ENCODE measurements at places on chromosomes 7 and 10.

GRCh38 chr10:14009371-14010100 is 321.2 kb downstream of the FRMD4A start:
- DNase-seq, result no peak

DNA sequence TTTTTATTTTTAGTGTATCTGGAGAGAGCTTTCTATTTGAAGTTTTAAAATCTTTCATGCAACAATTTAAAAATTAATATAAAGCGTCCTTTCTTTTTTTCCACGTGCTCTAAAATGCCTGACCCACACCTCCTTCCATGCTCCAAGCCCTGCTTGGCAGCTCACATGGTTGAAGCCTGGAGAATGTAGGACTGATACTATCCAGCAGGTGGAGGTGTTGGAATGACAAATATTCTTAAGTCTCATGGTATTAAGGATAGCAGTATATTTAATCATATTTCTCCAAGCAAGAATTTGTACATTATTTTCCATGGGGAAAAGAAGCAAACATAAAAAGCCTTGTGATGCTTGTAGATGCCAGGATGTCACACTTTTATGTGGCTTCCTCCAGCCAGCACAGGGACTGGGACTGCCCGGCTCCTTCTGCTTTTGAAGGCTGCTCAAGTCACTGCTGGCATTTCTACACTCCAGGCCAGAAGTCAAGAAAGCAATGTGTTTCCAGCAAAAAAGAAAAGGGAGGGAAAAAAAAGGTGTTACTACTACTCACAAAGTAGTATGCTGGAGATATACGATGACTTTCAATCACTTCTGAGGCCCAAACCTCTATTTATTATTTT is 49.7 kb downstream of the BZW2 start:
- no peak for DNase-seq

GRCh38 chr10:20892796-20893195 is 4.3 kb downstream of the NEBL start:
- DNase-seq, result no peak

- DNase-seq, result no peak
Observed at GRCh38 chr7:26556061-26556881, 264.6 kb downstream of the SNX10 start.

DNA sequence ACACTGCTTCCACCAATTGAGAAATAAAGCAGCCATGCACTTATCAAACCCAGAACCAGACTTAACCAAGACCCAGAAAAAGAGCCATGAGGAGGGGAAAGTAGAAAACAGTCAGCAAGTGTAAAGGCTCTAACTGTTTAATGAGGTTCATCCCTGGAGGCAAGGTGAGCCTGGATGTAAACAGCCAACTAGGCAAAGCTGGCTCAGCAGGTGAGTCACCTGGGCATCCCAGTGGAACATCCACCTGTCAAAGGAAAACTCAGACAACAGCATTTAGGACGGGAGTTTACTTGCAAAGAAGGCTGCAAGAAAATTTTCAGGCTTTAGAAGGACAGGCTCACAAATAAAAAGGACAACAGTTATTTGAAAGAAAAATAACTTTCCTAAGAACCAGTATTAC is 153.0 kb downstream of the SNX13 start:
- no peak for DNase-seq

GRCh38 chr7:45563941-45564461 is 10.2 kb upstream of the ADCY1 start:
- no peak for DNase-seq

- no peak for DNase-seq
Observed at GRCh38 chr10:102406815-102407214, 11.3 kb downstream of the NFKB2 start.

GRCh38 chr7:24576171-24577025 is 3.1 kb downstream of the PALS2 start:
- DNase-seq, result peak; percentile 43

- no peak for DNase-seq
Observed at GRCh38 chr7:143477501-143478150, at the start of gene TAS2R41. TAS2R41 (plus strand) TSS chr7:143477873; CDS start chr7:143477873, 0 bp downstream.

GRCh38 chr7:104943502-104944343 is 70.3 kb upstream of the KMT2E start:
- DNase-seq, result no peak

GRCh38 chr7:51430480-51431086 is 114.0 kb upstream of the COBL start:
- DNase-seq, result peak; percentile 4

DNA sequence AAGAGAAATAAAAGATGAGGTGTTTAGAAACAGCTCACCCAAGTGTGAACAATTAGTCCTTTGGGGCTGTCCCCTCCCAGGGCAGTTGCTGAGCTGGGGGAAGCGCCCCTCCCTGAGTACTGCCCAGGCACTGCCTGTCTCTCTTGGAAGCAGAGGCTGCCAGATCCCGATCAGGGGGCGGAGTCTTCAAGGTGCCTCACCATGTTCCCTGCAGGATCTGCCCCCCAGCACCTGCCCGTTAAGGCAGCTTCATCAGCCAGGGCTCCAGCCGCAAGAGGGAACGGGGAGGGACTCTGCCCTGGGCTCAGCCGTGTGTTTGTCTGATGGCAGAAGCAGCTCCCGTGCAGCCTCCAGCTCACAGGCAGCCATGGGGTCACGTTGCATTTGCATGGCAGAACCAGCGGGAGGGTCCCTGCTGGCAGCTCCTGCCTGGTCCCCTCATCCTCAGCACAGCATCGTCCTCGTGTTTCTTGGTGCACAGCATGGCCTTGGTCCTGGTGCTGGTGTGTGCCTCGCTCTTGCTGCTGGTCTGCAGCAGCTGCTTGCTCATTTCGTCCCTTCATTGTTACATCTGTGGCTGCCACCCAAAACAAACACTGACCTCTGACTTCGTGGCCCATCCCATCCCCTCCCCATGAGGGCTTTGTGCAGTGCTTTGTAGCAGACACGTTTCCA is 10.7 kb upstream of the DPYSL4 start:
- DNase-seq, result no peak

DNA sequence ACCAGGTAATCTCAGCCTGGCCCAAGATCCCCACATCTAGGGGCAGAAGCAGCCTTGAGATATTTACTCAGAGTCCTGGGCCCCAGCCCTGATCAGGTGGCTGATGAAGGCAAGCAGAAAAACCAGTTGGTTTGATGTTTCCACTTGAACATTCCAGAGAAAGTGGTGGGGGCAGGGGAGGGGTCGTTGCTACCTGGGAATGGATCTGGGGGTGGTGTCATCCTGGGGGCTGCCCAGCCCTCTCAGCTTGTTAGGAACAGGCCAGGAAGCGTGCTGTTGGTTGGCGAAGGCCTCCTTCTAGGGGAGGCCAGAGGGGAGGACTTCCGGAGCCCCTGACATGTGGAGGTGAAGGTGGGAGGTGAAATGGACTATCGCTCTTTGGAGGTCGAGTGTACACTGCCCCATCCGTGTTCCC is 3.7 kb upstream of the ABHD11 start:
- DNase-seq, result no peak

- no peak for DNase-seq
Observed at GRCh38 chr7:131231381-131232220, 96.1 kb upstream of the MKLN1 start.

- DNase-seq, result no peak
Observed at GRCh38 chr7:92446869-92447344, 375 bp upstream of the GATAD1 start.

- no peak for DNase-seq
Observed at GRCh38 chr10:111440501-111440900, 363.7 kb downstream of the ADRA2A start.

DNA sequence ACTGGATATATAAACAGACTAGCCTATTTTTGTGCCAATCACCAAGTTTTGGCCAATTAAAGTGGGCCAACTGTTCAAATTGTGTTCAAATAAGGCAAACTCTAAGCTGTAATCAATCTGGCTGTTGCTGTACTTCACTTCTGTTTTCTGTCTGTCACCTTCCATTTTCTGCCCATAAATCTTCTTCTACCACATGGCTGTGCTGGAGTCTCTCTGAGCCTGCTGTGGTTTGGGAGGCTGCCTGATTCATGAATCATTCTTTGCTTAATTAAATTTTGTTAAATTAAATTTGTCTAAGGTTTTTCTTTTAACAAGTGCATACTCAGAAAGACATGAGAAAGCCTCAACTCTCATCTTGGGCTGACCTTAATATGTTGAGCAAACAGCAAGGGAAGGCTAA is 172.6 kb upstream of the VIPR2 start:
- DNase-seq, result no peak

DNA sequence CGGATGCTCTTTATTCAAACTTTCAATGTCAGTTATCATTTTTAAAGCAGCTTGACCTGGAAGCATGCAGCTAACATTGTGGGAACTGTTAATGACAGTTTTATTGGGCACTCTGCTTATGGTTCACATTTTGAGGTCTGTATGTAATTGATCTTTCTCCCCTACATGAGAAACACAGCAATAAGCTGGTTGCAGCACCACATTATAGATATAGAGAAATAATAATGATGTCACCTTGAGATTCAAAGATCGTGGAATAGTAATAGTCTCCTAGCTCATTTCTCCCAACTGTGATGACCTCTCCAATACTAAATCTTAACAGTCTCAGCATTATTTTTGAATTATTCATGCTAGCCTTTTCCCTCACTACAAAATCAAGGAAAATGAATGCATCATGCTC is 22.7 kb upstream of the MGMT start:
- no peak for DNase-seq

DNA sequence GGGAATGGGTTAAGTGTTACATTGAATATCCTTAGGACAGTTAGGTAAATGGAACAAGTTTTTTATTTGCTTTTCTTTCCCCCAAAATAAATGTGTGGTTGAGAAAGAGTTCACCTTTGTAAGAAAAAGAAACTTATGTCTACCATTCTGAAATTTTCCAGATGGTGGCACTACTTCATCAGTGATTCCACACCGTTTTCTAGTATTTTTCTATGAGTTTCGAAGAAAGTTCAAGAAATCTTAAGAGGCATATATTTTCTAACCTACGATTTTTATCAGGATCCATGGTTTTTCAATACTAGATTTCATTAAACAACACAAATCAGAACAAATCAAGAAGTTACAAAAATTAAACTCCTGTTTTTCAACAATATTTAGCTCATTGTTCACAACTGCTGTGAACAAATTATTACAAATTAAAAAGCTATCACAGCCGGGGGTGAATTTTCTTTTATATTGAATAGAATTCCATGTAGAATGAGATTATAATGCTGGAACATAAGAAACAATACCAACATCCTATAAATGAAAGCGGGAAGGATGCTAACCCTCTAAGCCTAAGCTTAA is 163.1 kb upstream of the NPVF start:
- DNase-seq, result peak; percentile 7

- DNase-seq, result no peak
Observed at GRCh38 chr7:149217570-149217969, 21.9 kb upstream of the ZNF212 start.
